GM23338 (cell line): ENCODE measurements at places on chromosomes 11 and 22. TPM values are rescaled to one million over a fixed set of nuclear protein-coding genes. Genes with fewer than 3 reads are reported as not detected.

MRGPRE gene
- polyA plus RNA-seq, result not detected in 2 replicates

OR56A1 gene
- 0.06 and 0.10 TPM in 2 replicates for polyA plus RNA-seq

APOBEC3H gene
- not detected in 2 replicates for polyA plus RNA-seq

CREB3L1 gene
- polyA plus RNA-seq, result 10.3 and 10.4 TPM in 2 replicates

ANGPTL5 gene
- polyA plus RNA-seq, result not detected in 2 replicates

P2RY2 gene
- 0.40 and 0.63 TPM in 2 replicates for polyA plus RNA-seq

NCAPH2 gene
- 52.2 and 60.7 TPM in 2 replicates for polyA plus RNA-seq

SYT13 gene
- polyA plus RNA-seq, result 3.4 and 3.5 TPM in 2 replicates

GAB2 gene
- 2.0 and 2.5 TPM in 2 replicates for polyA plus RNA-seq

CDCA5 gene
- 53.3 and 64.9 TPM in 2 replicates for polyA plus RNA-seq

GLYATL1 gene
- 6.9 and 7.9 TPM in 2 replicates for polyA plus RNA-seq
